H7 (cell line): ENCODE measurements at places on chromosomes 16 and 17. TPM values are rescaled to one million over a fixed set of nuclear protein-coding genes. Genes with fewer than 3 reads are reported as not detected.

Gene SLC52A1
- total RNA-seq, result 0.10 TPM in 1 of 2 replicates, not detected in the other

Gene P2RX5
- total RNA-seq, result 2.3 and 2.7 TPM in 2 replicates

Gene DHRS7C
- total RNA-seq, result not detected in 2 replicates

Gene CACNG5
- total RNA-seq, result 1.4 and 2.0 TPM in 2 replicates

Gene DHX58
- 1.2 and 5.6 TPM in 2 replicates for total RNA-seq

Gene KRT31
- total RNA-seq, result not detected in 2 replicates

Gene HS3ST3A1
- total RNA-seq, result 10.4 and 11.5 TPM in 2 replicates

Gene PGP
- 42.5 and 57.4 TPM in 2 replicates for total RNA-seq

Gene CDH13
- total RNA-seq, result 0.78 and 0.80 TPM in 2 replicates

Gene ENDOV
- total RNA-seq, result 17.1 and 26.0 TPM in 2 replicates
